Stimulated activated CD8-positive, alpha-beta memory T cell treated with anti-CD3 and anti-CD28 coated beads, Interleukin-12 subunit alpha, Interleukin-12 subunit beta, amount 100 ng/mL, for 1 hour (primary cell): ENCODE measurements at places on chromosomes 16 and 17.

DNA sequence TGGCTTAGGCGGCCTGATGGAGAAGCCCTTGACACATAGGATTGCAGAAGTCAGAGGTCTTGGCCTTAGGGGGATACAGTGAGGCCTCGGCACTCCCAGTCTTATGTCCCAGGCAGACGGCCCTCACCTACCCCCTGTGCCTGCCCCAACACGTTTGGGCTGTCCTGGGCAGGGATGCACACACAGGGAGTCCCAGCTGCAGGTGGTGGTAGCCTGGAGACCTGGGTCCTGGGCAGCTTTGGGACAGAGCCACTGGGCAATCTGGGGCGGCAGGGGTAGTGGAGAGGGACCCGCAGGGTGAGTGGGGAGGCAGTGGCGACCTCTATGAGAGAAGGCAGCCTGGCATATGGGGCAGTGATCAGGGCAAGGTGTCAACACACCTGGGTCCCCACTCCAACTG, 48.3 kb downstream of the SDK2 start:
- DNase-seq, result no peak

DNA sequence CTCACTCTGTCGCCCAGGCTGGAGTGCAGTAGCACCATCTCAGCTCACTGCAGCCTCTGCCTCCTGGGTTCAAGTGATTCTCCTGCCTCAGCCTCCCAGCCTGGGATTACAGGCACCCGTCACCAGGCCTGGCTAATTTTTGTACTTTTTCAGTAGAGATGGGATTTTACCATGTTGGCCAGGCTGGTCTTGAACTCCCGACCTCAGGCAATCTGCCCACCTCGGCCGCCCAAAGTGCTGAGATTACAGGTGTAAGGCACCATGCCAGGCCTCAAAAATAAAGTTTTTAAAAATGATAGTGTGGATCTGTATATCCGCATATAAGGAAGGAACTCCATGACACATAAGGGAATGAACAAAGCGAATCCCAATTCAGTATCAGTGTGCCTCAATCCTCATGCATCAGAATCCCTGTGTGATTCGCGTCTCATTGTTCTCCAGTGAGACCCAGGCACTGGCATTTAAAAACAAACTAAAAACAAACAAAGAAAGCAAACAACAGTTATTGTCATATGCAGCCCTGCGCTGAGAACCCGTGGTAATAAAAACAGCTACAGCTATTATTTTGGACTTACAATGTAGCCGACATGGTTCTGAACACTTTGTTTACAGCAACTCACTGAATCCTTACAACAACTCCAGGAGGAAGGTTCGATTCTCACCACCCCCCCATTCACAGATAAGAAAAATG, 54.1 kb upstream of the CREBBP start:
- no peak for DNase-seq

DNA sequence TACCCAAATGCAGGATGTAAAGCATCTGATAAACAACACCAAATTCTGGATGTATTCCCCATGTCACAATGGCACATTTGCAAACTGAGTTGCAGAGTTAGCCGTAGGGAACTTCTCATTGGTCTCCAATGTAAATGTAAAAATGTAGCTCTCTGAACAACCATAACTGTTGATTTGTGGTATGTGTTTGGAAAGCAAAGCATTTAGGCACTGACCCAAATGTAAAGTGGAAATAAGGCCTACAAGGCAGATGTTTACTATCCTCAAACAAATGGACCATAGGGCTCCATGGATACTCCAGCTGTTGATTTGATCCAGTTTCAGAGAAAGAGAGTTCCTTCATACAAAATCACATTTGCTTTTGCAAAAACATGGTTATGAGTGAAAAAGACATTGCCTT, 223.0 kb upstream of the ELAC2 start:
- no peak for DNase-seq

GRCh38 chr17:40060887-40061608, 1.7 kb upstream of the THRA start:
- DNase-seq, result no peak

DNA sequence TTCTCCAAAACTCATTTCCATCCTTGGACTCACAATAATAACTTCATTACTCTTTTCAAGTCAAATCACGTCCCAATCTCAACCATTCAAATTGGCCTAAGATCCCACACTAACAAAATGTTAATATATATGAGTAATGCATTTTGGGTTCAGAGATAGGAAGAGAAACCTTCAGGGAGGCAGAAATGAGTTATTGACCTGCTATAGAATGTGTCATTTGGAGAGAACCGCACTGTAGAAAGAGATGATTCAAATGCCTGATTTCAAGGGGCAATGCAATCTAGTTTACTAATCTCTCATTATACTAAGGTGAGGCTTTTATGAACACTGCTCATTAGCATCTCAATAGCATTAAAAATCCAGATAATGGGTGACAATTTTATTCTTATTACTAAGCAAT, 1595.0 kb upstream of the GOT2 start:
- no peak for DNase-seq

GRCh38 chr16:84194470-84195200, 3.7 kb downstream of the ADAD2 start:
- no peak for DNase-seq

GRCh38 chr16:88065747-88066142, 114.5 kb downstream of the BANP start:
- no peak for DNase-seq

DNA sequence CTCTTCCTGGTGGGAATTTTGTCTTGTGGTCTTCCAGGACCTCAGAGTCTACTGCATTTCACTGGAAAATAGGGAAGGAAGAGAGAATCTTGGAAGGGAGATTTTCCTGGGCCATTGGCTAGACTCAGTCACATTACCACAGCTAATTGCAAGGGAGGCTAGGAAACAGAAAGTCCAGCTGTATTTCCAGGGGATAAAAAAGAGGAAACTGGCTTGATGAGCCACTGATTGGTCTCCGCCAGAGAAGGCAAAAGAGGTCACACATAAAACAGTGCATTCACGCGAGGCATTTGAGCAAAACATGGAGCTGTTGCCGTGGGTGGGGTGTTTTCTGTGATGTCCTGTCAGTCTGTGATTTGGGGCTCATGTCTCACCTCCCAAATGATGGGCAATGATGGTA, 345.3 kb downstream of the FOXL1 start:
- no peak for DNase-seq

DNA sequence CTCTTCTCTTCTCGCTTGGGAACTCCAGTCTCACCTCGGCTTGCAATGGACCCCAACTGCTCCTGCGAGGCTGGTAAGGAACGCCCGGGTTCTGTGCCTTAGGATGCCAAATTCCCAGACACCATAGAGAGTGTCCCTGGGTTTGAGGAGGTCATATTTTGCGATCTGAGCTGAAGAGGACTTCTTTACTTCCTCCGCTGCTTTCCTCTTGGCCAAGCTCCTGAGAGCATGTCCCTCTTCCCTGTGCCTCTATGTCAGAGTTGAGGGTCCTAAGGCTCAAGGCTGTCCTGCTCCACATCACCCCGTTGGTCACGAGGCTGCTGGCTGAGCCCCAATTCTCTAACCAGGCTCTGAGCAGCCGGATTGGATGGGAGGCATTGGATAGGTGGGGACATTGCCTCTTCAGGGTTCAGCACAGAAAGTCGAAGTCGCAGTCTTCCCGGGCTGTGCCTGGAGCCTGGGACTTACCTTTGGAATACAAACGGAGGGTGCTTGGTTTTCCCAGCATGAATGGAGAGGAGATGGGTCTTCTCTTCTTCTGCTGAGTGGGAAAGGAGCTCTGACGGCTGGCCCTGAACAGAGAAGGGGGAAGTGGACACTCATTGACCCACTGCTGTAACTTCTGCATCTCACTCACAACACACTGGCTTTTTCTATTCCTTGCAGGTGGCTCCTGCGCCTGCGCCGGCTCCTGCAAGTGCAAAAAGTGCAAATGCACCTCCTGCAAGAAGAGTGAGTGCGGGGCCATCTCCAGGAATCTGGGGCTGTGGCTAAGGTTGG, 416 bp downstream of the MT1H start:
- DNase-seq, result no peak

GRCh38 chr16:65069766-65070165, 52.1 kb downstream of the CDH11 start:
- DNase-seq, result no peak

- DNase-seq, result no peak
These were observed 30.8 kb downstream of the NDEL1 start for GRCh38 chr17:8466456-8466855.

GRCh38 chr17:41284043-41284442, 8.5 kb downstream of the KRTAP9-7 start:
- DNase-seq, result no peak

GRCh38 chr17:82098939-82099763, 1.1 kb upstream of the FASN start:
- no peak for DNase-seq

DNA sequence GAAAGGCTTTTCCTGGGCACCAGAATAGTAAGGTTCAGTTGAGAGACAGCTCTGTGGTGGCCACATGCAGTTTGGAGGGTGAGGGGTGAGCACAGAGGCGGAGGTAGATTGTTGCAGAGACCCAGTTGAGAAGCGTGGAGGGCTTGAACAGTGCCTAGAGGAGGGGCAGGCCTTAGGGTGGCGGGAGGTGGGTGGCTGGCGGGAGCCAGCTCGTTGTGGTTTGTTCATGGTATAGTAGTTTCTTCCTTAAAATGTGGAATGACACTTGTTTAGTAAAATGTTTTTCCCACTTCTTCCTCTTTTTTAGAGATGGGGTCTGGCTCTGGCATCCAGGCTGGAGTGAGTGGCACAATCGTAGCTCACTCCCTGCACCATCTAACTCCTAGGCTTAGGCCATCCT, 14.2 kb downstream of the USP10 start:
- DNase-seq, result no peak

DNA sequence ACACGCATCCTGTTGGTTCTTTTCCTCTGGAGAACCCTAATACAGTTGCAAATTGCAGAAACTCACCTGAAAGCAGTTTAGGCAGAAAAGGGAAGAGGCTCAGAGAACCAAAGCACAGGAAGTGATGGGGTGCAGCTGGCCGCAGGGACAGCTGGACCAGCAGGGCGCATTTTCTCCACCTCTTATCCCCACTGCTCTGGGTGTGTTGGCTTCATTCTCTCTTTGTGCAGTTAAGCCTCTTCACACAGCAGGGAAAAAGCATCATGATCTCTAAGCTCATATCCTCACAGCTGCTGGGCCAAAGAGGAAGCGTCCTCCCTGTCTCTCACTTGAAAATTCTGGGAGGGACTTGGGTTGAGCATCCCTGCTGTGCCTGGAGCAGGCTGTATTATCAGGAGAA, 20.0 kb upstream of the LRRC75A start:
- no peak for DNase-seq

GRCh38 chr17:1329745-1330343, 50.4 kb downstream of the TRARG1 start:
- no peak for DNase-seq

DNA sequence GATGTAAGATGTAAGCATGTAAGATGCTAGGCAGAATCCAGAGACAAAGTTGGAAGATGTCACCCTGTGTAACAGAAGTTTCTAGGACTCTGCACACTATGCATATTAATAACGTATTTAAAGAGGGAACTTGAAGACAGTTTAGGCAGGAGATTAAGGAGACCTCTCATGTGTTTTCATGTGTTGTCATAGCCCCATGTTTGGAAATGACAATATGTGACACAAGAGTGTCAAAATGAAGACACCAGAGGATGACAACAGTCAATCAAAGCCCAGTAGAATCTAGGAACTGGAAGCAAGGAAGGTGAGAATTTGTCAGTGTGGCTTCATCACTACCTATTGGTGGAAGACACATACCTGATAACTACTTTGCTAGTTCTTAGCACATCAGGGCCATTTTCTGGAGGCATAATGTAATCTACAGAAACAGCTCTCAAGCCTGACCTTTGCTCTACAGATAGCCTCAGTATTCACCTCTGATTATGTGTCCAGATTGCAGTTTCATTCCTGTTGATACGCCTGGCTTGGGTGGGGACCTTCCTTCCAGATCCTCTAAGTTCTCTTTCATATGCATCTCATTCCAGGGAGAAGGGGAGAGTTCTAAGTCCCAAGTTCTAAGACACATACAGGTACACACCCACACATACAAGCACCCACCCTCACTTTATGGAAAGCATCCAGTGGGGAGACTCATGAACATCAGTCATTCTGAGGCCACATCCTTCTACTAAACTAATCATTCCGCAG, 26.3 kb downstream of the PMP22 start:
- no peak for DNase-seq
